Mesenteric fat pad (tissue), 1 donor: ENCODE measurements at places on chromosomes 12 and 14. TPM values are rescaled to one million over a fixed set of nuclear protein-coding genes. Genes with fewer than 3 reads are reported as not detected.

The LBHD2 gene
- total RNA-seq: 3.1 TPM

The FOXJ2 gene
- total RNA-seq: 16.4 TPM

The FAM181A gene
- total RNA-seq: not detected

The MMP19 gene
- total RNA-seq: 774 TPM

The RIPK3 gene
- 12.7 TPM for total RNA-seq

The KRT75 gene
- total RNA-seq: not detected

The MAPKAPK5 gene
- 43.5 TPM for total RNA-seq

The GPRC5D gene
- total RNA-seq: not detected

The TAS2R7 gene
- total RNA-seq: not detected

The TOMM20L gene
- total RNA-seq: not detected

- DNase-seq: no peak
These were observed 16.7 kb upstream of the TCTN2 start for GRCh38 chr12:123654129-123654701.

DNA sequence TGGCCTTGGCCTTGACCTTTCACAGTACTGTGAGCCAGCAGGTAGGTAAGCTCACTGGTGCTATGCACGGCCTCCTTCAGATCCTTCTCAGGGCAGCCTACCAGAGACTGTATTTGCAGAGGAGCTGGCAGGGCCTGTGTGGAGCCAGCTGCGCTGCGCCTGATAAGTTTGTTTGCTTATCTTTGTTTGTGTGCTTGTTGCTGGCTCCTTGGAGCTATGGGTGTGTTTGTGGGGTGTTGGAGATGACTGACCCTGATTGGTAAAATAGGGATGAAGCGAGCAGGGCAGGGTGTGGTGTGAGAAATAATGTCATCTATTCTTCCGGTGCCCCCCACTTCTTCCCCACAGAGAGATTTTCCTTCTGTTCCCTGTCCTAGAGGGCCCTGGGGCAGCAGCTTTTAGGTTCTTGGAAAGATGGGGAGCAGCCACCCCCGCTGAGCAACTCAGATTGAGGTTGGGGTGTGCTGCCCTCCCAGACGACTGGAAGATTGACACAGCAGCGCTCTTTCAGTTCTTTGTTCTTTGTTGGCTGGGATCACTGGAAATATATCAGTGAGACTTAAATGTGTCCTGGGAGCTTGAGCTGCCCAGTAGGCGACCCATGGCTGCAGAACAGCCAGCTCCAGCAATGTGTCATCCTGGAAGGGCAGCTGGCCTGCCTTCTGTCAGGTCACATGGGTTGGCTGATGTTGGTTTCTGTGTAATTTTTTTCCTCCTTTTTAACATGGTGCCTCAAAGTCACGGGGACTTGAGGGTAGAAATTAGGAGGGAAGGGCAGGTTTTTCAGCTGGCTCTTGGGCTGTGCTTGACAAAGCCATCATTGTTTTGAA is 19.6 kb downstream of the MLXIP start:
- DNase-seq: peak; percentile 87

GRCh38 chr14:95903165-95903564 is 26.5 kb downstream of the TUNAR start:
- DNase-seq: no peak

- DNase-seq: no peak
These were observed 26.7 kb downstream of the DCP1B start for GRCh38 chr12:1977588-1977987.

- DNase-seq: no peak
These were observed 428.9 kb upstream of the ATXN7L3B start for GRCh38 chr12:74108729-74109128.

- DNase-seq: no peak
These were observed 45.0 kb downstream of the TBK1 start for GRCh38 chr12:64496839-64497400.

DNA sequence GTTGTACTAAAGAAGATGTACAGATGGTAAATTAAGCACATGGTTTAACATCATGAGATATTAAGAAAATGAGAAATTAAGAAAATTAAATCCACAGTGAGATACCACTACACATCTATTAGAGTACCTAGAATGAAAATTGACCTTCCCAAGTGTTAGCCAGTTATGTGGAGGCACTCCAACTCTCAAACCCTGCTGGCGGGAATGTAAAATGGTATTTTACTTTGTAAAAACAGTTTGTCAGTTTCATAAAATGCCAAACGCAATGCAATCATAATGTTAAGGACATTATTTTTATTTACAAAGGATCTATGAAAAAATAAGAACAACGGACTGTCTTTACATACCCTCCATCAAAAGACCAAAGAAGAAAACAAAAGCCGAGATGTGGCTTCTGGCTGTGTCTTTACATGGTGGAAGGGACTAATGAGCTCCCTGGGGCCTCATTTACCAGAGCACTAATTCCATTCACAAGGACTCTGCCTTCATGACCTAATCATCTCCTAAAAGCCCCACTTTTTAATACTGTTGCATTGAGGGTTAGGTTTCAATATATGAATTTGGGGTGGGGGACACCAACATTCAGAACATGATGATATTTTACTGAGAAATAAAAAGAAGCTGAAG is 1178.7 kb downstream of the AACS start:
- no peak for DNase-seq

DNA sequence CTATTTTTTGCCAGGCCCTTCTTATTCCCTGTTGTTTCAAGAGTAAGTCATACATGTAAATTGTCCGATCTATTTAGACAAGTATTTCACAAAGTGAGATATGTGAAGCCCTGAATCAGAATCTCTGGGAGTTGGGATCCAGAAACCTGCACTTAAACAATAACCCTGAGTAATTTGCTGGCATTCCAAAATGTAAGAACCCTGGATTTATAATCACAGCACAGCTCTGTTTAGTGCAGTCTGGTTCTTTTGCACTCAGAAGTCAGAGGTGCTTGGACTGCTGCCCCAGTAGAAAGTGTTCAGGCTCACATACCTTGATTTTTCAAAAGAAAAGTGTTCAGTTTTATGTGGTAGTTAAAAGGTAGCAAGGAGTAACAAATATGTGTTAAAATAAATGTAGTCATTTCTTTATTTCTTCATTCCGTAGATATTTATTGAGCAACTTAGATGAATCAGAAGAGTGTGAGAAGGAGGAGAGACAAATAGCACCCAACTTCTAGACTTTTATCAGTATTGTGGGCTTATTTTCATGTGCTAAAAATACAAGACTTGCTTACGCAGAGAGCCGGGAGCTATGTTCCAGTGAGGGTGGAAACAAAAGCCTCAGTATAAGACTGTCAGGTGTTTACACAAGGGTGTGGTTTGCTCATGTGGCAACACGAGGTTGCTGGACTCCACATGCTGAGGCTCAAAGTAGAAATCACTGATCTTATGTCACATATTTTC is 70.1 kb downstream of the SYNE2 start:
- no peak for DNase-seq

DNA sequence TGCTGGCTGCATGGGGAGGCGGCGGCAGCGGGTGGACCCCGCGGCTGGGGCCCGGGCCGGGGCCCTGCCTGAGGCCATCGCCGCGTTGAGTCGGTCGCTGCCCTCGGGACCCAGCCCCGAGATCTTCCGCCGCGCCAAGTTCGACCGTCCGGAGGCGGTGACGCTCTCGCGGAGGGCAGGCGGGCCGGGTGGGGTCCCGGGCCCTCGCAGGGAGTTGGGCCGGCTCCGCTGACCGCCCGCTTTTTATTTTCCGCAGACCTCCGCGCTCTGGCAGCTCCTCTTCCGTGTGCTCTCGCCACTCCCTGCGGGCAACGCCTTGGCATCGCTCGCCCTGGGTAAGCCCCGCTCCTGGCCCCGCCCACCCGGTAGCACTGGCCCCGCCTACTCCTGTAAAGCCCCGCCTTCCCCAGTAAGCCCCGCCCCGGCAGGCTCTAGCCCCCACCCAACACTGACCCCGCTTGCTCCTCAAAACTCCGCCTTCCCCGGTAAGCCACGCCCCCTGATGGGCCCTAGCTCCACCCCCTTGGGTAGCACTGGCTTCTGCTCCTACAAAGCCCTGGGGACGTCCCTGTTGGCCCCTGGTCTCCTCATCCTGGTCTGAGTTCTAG is 424 bp downstream of the TEDC1 start:
- no peak for DNase-seq

- DNase-seq: no peak
These were observed 16.6 kb upstream of the GNPTAB start for GRCh38 chr12:101847325-101847724.

DNA sequence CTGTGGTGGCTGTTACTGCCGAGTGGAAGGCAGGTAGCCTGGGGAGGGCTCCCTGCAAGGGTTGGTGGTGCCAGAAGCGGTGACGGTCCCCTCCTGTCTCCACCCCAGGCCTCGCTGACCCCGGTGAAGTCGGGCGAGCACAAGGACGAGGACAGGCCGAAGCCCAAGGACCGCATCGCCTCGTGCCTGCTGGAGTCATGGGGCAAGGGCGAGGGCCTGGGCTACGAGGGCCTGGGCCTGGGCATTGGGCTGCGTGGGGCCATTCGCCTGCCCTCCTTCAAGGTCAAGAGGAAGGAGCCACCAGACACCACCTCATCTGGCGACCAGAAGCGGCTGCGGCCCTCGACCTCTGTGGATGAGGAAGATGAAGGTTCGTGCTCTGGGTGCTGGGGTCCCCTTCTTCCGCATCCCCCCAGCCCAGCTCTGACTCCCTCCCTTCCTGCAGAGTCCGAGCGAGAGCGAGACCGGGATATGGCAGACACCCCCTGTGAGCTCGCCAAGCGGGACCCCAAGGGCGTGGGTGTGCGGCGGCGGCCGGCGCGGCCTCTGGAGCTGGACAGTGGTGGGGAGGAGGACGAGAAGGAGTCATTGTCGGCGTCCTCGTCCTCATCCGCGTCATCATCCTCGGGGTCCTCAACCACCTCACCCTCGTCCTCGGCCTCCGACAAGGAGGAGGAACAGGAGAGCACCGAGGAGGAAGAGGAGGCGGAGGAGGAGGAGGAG is 13.3 kb downstream of the SETD1B start:
- DNase-seq: no peak

DNA sequence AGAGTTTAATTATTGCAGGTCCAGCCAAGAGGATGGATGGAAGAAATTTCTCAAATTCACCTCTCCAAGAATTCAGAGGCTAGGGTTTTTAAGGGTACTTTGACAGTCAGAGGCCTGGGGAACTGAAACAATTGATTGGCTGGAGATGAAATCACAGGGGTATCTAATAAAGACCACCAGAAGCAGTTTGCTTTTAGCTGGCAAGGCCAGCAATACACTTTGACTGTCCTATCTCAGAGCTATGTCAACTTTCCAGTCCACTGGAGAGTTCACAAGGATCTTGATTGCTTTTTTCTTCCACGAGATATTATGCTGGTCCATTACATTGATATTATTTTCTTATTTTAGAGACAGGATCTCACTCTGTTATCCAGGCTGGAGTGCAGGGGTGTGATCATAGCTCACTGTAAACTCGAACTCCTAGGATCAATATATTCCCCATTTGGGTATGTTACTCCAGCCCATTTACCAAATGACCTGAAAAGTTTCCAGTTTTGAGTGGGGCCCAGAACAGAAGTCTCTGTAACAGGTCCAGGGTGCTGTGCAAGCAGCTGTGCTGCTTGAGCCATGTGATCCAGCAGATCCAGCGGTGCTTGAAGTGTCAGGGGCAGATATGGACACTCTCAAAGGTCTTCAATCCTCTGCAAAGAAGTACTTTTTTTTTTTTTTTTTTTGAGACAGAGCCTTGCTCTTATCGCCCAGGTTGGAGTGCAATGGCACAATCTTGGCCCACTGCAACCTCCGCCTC is 17.2 kb upstream of the ATF7 start:
- no peak for DNase-seq

- no peak for DNase-seq
These were observed 51.6 kb upstream of the CRY1 start for GRCh38 chr12:107144990-107145389.

GRCh38 chr12:67269633-67270573 is 745 bp downstream of the CAND1 start:
- DNase-seq: no peak
